ENCODE measurements at places on chromosomes 2 and 18. TPM values are rescaled to one million over a fixed set of nuclear protein-coding genes. Genes with fewer than 3 reads are reported as not detected.

Gene SYT4
- 0.39 TPM for polyA plus RNA-seq

Gene RUFY4
- polyA plus RNA-seq = not detected

Gene IL36B
- polyA plus RNA-seq = not detected

GRCh38 chr18:63518178-63519012 lies 23.8 kb upstream of the SERPINB12 start:
- peak; percentile 59 for DNase-seq

DNA sequence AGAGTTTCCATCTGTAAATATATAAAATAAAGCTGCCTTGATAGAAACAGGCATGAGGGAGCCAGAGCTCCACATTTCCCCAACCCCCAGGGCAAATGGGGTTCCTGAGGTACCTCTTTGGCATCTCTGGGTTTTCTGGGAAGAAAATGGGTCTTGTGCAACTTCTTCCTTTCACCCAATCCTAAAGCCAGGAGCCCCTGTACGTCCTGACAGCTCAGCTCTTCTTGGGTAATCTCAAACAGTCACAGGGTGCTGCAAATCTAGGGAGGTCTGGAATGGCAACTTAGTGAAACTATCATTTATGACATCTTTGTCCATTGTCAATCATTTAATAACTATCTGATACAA lies 36.6 kb upstream of the STAT1 start:
- DNase-seq = no peak

DNA sequence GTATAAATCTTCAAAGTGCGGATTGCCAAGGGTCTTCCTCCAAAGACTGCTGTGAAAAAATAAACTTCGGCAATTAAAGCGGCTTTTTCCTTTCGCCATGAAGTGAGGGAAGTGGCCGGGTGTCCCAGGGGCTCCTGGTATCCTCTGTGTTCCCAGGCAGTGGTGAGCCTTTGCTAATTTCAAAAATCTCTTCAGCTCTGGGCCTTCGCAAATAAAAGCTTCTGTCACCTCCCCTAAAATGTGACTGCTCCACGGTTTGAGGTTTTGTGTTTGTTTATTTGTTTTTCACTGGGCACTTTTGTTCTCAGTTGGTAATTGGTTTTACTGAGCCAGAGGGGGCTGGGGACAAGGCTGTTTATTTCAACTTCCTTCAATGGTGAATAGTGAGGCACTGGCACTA lies 270.1 kb upstream of the POU3F3 start:
- DNase-seq = no peak
